ENCODE measurements at places on chromosomes 2 and 18.

GRCh38 chr2:126300348-126300747, 355.6 kb upstream of the GYPC start:
- no peak for DNase-seq

DNA sequence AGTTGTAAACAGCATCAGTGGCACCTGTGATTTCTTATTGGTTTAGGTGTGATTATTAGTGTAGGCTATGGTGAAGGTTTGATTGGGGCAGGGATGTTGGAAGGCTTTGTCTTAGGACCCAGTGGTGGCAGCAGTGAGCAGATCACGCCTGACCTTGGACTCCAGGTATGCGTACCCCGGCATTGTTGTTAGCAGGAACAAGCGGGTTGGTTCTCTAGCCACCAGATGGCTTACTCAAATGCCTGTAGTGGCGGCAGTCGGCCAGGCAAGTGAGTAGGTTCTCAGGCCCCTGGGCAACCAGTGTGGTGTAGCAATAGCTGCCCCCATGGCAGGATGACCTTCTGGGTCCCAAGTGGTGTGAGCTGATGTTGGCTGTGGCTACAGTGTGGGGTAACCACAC, 558.3 kb downstream of the KCNJ3 start:
- no peak for DNase-seq

DNA sequence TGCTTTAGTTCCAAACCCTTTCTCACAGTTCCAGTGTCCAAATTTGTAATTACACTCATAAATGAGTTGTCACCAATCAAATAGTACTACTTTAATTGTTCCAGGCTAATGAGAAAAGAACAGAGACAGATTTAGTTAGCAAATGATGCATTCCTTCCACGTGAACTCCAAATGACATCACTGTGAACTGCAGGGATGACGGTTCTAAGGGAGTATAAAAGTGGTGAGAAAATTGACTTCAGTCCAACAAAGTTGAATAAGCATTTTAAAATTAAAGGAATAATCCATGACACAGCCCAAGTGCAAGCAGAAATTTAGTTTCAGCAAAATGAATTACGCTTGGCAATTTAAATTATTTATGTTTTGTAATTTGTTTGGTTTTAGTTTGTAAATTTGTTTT, 102.0 kb upstream of the LRATD1 start:
- no peak for DNase-seq

- DNase-seq = no peak
These were observed 195.0 kb downstream of the DLGAP1 start for GRCh38 chr18:4260107-4260506.

DNA sequence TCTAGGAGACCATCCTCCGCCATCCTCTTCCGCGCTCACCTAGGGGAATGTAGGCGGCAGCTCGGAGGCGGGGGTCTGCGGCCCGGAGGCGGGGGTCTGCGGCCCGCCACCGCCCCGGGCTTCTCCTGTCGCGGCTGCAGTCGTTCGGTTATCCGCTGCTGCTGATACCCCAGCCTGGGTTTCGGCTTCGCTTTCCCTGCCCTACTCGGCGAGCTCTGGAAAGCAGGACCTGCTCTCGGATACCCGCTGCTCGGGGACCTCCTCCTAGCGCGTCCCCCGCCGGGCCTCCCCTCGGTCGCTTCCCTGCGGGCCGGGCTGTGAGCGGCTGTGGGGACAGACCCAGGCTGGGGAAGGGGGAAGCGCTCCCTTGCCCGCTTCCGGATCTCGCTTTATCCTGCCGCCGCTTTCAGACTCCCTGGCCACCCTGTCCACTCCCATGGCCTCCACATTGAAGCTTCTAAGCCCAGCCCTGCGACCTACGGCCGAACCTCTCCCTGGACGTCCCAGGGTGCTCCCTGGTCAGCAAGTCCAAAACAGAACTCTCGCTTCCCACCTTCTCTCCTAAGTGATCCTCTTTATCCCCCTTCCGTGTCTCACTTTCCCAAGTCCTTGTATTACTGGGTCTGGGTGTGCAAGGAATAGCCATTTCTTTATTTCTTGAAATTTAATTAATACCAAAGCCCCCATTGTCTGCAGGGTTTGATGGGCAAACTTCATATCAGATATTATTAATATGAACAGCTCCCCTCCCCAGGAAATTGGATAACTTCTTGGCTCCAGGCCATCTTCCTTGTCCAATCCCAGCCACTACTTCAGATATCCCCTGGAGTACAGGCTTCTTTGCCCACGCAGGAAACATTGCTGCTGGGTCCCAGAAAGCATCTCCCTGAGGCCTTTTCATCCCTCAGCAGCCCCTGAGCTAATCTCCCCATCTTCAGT, 769 bp downstream of the FKBP1B start:
- no peak for DNase-seq
